PC-3 (cell line): ENCODE measurements at places on chromosomes 12 and 14. TPM values are rescaled to one million over a fixed set of nuclear protein-coding genes. Genes with fewer than 3 reads are reported as not detected.

DNA sequence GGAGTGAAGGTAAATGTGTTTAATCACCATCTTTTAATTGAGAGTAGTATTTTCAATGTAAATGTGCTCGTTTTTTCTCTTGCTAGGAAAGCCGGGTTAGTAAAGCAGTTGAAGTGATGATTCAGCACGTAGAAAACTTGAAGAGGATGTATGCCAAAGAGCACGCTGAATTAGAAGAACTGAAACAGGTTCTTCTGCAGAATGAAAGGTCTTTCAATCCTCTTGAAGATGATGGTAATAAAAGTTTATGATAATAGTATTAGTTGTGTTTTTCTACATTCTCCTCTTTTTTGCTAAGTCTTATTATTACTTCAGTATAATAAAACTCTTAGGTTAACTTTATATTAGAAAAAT, 93.9 kb downstream of the DNAI7 start:
- no peak for DNase-seq

- DNase-seq = peak; percentile 97
Observed at GRCh38 chr14:50067723-50068495, 48.5 kb downstream of the VCPKMT start.

- no peak for DNase-seq
Observed at GRCh38 chr12:44154128-44154527, 318.2 kb downstream of the TMEM117 start.

GRCh38 chr14:95141684-95142083, 15.6 kb downstream of the DICER1 start:
- no peak for DNase-seq

- DNase-seq = peak; percentile 92
Observed at GRCh38 chr14:105091517-105092170, 26.4 kb upstream of the GPR132 start.

GRCh38 chr12:124053851-124054250, 80.8 kb downstream of the ZNF664 start:
- DNase-seq = peak; percentile 32

DNA sequence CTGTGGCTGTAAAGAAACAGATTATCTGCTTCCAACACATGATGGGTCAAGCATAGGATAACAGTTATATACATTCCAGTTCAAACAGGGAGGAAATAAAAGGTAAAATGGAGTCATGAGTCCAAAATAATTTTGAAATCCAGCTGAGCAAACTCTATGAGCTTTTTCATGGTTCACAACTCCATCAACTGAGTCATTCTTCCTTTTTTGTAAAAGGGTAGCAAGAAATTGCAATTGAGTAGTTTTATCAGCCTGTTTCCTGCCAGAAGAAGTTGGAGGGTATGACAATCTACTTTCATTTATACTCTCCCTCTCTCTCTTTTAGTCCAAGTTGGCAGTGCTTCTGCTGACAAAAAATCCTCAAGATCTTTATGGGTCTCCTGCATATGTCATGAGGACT, 95.6 kb downstream of the CPNE8 start:
- no peak for DNase-seq

GRCh38 chr14:93619176-93619793, 169.0 kb downstream of the PRIMA1 start:
- DNase-seq = peak; percentile 68

GRCh38 chr14:56570295-56570694, 9.3 kb upstream of the TMEM260 start:
- no peak for DNase-seq

DNA sequence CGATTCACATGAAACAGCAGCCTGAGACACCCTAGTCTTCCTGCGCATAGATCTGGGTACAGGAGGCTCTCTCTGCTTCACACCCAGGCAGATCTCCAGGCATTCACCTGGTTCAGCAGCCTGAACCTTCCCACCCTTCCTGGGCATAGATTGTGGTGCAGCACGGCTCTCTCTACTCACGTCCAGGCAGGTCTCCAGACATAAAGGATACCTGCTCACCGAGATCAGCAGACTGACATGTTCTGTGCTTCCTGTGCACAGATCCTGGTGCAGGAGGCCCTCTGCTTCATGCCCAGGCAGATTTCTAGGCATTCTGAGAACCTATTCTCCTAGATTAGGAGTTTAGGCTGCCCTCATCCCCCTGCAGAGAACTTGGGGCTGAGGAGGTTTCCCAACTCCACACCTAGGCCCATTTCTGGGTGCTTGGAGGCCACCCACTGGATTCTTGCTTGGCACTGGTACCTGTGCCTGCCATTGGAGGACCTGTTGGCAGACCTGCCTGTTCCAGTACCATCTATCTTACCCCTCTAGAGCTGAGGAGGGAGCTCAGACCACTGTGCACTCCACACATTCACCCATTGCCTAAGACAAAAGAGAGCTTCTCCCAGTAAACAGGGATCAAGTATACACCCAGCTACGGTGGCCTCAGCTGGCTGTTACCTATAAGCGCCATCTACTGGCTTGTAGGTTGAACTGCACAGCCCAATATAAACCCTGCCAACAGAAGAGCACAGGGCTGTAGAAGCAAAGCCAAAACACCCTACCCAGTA, 28.0 kb upstream of the GARIN6 start:
- DNase-seq = peak; percentile 72

GRCh38 chr14:101096551-101096950, 193.0 kb upstream of the RTL1 start:
- no peak for DNase-seq

DNA sequence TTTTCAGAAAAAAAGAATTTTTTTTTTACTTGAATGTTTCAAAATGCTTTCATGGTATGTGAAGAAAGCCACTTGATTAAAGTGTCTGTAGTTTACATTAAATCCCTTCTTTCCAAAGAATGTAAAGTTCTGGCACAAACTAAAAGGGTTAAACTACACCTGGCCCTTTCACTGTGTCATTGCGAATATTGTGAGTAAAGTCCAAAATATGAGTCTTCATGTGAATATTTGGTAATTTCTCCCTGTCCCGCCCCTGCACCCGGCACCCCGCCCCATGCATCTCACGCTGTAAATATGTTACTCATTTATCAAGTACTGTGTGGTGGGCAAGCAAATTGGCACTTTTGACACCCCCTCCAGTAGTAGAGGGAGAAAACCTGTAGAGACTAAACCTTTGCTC, 274.7 kb downstream of the TTC6 start:
- DNase-seq = peak; percentile 38

- DNase-seq = no peak
Observed at GRCh38 chr12:69514111-69514510, 43.9 kb downstream of the FRS2 start.

DNA sequence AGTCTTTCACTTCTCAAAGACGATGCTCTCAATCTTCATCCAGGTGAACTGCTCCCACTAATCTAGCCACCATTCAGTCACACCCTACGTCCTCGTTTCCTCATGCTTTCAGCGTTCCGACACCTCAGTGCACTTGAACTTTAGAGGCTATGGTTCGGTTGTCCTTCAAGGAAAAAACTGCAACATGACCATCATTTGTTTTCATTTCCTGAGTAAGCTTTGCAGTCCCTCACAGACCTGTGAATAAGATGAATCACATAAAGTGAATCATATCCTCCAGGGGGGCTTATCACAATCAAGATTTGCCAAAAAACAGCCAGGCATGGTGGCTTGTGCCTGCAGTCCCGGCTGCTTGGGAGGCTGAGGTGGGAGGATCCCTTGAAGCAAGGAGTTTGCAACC, 80.2 kb downstream of the TMCC3 start:
- DNase-seq = peak; percentile 86

DNA sequence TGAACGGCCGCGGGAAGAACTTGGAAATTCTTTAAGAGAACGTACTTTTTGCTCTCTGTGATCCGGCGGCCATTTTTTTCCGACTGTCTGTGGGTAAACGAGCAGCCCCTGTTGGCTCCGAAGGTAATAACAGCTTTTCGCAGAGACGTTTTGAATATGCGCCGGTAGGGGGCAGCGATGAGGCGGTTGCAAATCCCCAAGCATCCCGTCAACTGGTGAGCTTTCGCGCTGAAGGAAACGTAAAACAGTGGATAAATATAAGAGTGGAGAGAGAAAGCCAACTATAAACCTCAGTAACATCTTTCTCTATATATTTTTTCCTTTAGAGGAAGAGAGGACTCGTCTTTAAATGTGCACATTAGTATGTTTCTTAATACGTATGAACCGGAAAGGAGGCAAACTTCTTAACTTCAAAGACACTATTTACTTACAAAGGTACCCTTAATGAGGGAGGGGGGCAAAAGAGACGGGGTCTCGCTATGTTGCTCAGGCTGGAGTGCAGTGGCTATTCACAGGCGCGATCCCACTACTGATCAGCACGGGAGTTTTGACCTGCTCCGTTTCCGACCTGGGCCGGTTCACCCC, 9.6 kb upstream of the NEMF start:
- DNase-seq = peak; percentile 88

DNA sequence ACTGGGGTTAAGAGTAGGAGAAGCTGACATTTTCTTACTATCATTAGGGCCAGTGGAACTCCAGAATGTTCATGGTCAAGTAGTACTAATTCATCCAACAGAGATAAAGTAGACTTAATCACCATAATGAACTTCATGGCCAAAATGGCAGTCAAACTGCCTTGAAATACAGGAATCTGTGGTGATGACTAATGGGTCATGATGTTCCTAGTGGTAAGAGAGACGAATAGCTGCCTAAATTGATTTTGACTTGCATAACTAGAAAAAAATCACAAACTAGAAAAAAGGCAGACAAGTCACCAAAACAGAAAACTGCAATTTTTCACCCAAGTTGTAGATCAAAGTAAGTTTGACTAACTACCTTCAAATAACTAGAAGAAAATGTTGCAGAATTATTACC, 138.5 kb downstream of the MGAT4C start:
- no peak for DNase-seq

The KLRD1 gene
- total RNA-seq = 0.06 TPM in 1 of 2 replicates, not detected in the other

The TMEM63C gene
- 4.0 and 5.4 TPM in 2 replicates for total RNA-seq

The HHIPL1 gene
- total RNA-seq = 0.84 and 0.92 TPM in 2 replicates

The KCNA1 gene
- total RNA-seq = not detected in 2 replicates

The C1QL4 gene
- 5.3 and 6.9 TPM in 2 replicates for total RNA-seq

The CLEC4C gene
- total RNA-seq = not detected in 2 replicates

The SIX6 gene
- not detected in 2 replicates for total RNA-seq
